ENCODE measurements at places on chromosomes 16 and 17.

DNA sequence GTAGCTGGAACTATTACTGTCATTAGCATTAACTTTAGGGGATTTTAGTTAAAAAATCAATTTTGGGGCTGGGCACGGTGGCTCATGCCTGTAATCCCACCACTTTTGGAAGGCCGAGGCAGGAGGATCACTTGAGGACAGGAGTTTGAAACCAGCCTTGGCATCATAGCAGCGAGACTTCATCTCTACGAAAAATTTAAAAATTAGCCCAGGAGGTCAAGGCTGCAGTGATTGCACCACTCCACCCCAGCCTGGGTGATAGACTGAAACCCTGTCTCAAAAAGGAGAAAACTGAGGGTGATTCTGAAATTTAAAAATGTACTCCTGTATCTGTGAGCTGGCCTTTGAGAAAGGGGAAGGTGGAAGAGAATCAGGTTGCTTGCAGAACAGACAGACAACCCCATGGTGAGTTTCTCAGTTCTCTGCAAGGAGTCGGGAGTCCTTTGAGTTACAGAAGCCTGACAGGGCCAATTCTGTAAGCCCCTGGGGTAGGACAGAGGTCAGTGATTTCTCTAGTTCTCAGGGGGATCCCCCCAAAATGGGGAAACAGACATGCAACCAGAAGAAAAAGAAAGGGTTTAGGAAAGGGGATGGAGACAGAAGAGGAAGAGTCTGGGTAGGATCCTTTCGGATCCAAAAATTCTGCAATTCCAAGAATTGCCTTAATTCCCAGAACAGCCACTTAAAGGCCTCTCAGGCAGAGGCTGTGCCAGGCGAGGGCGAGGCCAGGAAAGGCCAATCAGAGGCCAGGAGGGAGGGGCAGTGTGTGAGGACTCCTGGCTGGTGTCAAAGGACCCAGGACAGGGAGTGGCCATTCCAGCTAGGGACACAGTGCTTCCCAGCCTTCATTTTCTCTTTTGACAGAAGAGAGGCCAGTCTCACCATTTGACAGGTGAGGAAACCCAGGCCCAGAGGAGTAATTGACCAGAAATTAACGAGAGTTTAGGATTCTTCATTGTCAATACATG is 6.7 kb downstream of the NUPR1 start:
- DNase-seq, result no peak

DNA sequence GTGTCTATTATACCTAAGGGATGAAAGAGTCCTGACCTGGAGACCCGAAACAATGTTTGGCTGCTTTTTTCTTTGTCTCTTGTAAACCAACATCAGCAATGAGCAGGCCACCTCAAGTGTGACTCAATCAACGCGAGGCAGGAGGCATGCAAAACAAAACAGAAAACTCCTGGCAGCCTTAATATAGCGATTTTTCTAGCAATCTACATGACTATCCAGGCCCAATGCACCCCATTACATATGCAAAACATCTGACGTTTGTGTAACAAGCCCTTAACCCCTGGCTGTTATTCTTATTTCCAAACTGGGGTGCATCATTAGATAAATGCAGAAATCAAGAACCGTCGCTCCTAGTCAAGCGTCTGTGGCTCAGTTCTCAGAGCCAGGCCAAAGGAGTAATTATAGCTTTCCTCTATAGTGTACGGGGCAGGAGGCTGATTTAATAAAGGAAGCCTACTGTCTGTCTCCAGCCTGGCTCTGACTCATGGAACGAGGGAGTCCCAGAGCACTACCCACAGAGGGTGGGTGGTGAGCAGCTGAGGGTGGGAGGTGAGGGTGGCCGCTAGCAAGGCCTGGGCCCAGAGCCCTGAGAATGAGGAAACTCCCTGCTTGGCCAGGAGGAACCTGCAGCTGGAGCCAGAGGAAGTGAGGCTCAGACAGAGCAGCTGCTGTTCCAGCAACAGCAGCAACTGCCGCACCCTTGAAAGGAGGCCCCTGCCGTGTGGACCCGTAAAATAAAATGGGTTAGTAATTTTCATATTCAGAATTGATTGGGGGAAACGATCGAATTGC is 43.9 kb downstream of the CHD9 start:
- peak; percentile 39 for DNase-seq

GRCh38 chr16:89827383-89828198 is 684 bp upstream of the SPIRE2 start:
- no peak for DNase-seq

GRCh38 chr17:34067011-34067410 is 188.1 kb upstream of the CCL2 start:
- no peak for DNase-seq

DNA sequence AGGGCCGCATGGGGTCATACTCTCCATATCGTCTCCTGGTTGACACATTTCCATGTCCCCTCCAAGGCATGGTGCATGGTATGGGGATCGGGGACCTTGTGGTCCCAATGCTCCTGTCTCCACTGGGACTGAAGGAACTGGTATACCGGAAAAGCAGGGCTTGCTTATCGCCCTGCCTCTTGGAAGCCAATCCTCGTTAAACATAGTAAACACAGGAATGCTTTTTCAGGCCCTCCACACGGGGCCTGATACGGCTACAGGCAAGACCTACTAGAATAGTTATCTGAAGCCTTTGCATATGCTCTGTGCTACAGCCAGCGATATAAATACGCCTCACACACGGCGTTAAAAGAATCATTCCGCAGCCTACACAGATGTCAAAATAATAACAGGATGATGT is 159.5 kb downstream of the SHISA9 start:
- no peak for DNase-seq

GRCh38 chr17:80968602-80969029 is 23.0 kb upstream of the CHMP6 start:
- no peak for DNase-seq

DNA sequence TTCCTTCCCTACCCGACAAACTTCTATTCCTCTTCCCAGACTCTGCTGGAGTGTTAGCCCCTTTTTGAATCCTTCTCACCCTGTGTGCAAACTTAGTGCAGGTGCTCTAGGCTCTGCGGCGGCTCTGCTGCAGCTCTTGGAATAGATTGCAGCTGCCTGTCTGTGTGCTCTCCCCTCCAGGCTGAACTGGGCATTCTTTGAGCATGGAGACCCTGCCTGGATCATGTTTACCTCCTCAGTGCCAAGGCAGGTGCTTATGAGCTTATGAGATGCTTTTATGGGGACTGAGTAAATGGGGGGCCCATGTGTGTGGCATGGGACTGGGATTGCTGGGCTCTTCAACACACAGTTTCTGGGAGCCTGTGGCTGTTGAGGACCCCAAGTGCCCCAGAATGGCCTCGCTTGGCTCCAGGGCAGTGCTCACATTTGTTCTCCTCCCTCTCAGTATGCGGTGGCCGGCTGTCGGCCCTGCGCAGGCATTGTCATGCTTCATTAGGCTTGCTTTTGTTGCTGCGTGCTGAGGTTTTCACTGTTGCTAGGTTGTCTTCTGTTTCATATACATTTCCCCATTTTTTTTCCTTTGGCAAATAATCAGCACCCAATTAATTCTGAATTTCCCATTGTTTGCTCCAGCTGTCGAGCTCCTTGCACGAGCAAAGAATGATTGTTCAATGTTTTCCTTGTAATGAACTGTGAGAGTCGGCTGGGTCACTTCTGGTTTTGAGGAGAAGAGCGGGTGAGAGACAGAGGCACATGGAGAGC is 185.5 kb upstream of the NLRP1 start:
- DNase-seq, result no peak

- DNase-seq, result no peak
These were observed 24.0 kb downstream of the PARN start for GRCh38 chr16:14606102-14606501.

DNA sequence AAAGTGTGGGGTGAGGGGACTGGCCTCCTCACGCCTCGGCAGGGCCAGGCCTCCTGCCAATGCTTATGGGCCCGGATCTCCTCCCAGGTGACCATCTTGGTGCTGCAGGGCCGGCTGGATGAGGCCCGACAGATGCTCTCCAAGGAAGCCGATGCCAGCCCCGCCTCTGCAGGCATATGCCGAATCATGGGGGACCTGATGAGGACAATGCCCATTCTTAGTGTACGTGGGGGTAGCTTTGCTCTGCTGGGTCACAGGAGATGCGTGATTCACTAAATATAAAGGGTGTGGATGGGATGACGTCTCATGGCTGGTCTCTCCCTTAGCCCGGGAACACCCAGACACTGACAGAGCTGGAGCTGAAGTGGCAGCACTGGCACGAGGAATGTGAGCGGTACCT is 19.5 kb downstream of the NUP85 start:
- DNase-seq, result no peak

- DNase-seq, result no peak
These were observed 89.2 kb downstream of the PITPNC1 start for GRCh38 chr17:67466251-67466796.

GRCh38 chr16:2856061-2856670 is 1.8 kb downstream of the PRSS22 start:
- no peak for DNase-seq

DNA sequence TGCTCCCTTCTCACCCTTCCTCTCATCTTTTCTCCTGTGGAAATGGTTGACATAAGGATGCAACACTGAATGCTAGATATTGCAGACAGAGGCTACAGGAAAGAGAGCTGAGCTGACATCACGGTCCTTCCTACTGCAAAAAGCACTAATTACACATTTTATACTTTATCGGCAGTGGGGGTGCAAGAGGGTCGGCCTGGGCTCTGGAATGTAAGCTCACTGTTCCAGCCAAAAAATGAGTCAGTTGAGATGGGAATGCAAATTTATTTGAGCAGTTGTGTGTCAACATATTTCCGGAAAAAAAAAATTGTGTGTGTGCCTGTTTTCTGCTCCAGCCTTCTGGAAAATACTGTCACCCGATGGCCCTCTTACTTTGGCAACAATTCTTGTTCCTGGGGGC is 14.1 kb upstream of the MRTFB start:
- no peak for DNase-seq

GRCh38 chr16:85992359-85992758 is 93.4 kb downstream of the IRF8 start:
- DNase-seq, result no peak

GRCh38 chr17:76271669-76272540 is 6.8 kb downstream of the UBALD2 start:
- DNase-seq, result peak; percentile 70

GRCh38 chr16:80040814-80041213 is 440.3 kb upstream of the MAF start:
- DNase-seq, result no peak

- no peak for DNase-seq
These were observed 11.2 kb downstream of the KLHL10 start for GRCh38 chr17:41848788-41849187.

DNA sequence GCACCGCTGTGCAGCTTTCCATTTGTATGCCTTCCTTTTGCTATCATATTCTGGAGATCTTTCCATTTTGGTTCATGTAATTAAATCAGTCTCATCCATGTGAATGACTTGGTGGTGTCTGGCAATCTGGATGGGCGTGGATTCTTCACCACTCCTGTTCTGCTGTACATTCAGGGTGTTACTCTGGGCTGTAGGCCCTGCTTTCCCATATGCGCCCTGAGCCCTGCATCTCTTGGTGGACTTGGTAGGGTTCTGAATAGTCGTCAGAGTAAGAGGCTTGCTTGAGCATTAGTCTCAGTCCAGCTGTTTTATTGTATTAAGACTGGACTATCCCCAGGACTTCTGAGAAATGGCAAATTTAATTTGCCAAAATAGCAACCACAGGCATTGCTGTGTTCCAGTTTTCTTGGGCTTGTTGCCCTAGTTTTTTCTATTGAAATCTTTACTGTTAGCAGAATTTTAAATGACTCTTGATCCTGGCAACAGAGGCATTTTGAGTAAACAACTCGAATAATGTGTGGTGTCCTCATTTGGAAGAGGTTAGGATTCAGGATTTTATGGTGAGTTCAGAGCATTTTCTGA is 14.9 kb downstream of the BANP start:
- DNase-seq, result no peak
